ENCODE measurements at places on chromosomes 6 and 20.

- DNase-seq, result no peak
Measured at GRCh38 chr6:54086439-54086838, 24.8 kb upstream of the MLIP start.

DNA sequence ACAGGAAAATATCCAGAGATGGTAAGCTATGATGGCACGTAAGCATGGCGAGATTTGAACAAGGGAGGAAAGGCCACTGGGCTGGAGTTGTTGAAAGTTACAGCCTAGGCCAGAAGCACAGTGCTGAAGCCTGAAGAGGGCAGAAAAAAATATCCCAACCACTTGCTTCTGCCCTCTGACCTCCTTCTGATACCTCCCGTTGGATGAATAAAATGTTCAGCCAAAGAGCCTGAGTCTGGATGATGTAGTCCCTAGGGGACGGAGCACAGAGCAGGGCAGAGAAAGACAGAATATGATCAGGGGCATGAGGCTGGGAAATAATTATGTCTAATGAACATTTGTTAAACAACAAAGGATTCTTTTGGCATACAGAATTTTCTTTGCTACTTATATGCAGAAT lies 19.7 kb downstream of the KLHL31 start:
- DNase-seq, result no peak

GRCh38 chr6:15893556-15894253 lies 230.9 kb upstream of the DTNBP1 start:
- no peak for DNase-seq

DNA sequence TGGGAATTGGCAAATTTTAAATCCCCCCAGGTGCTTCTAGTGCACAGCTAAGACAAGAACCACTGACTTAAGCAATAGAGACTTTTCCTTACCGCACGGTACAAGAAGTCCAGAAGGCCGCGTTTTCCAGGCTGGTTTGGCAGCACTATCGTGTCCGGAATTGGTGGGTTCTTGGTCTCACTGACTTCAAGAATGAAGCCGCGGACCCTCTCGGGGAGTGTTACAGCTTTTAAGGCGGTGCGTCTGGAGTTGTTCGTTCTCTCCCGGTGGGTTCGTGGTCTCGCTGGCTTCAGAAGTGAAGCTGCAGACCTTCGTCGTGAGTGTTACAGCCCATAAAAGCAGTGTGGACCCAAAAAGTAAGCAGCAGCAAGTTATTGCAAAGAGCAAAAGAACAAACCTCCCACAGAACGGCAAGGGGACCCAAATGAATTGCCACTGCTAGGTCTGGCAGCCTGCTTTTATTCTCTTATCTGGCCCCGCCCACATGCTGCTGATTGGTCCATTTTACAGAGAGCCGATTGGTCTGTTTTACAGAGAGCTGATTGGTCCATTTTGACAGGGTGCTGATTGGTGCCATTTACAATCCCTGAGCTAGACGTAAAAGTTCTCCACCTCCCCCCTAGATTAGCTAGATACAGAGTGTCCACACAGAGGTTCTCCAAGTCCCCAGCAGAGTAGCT lies 264.5 kb downstream of the PREX1 start:
- DNase-seq, result no peak

- DNase-seq, result no peak
Measured at GRCh38 chr6:151633526-151634335, 139.9 kb downstream of the CCDC170 start.

- no peak for DNase-seq
Measured at GRCh38 chr6:129031051-129031599, 148.2 kb downstream of the LAMA2 start.

- DNase-seq, result no peak
Measured at GRCh38 chr6:129874837-129875236, 13.7 kb upstream of the TMEM244 start.

- DNase-seq, result no peak
Measured at GRCh38 chr6:122790423-122791309, 1.6 kb downstream of the SMPDL3A start.

DNA sequence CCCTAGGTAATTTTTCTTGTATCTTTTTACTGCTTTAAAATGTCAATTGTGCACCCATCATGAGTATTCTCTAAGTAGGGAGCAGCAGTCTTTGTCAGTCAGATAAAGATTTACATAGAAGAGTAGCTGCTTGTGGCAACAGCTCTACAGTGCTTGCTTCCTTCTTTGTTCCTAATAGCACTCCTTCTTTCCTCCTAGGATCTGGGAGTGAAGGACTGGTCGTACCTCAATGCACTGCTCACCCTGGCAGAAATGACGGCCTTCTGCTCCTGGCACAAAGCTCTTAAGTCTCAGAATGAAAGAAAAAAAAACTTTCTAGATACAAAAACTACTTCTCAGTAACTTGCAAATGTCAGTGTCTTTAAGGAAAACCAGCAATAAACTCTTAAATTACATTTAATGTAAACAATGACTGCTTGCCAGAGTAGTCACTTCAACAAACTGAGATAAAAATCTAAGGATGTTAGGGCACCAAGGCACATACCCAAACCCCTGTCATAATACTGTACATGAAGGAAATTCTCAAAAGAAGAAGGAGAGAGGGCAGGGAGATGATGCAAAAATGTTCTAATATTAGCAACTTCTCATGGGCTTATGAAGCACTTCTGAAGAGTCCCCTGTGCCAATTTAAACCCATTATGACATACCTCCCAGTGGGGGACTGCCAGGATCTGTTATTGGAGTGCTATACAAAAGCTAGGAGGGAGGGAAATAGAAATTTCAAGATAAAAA lies 34.0 kb downstream of the NCOA6 start:
- DNase-seq, result peak; percentile 40

- no peak for DNase-seq
Measured at GRCh38 chr6:63807056-63807455, 171.5 kb downstream of the PHF3 start.

All from upper lobe of left lung (tissue), 6 donors.